ENCODE measurements at places on chromosomes 16 and 17. TPM values are rescaled to one million over a fixed set of nuclear protein-coding genes. Genes with fewer than 3 reads are reported as not detected.

The RAB37 gene
- not detected for total RNA-seq

The VPS35 gene
- 94.9 TPM for total RNA-seq

The SNRNP25 gene
- 60.8 TPM for total RNA-seq

The SPN gene
- 0.17 TPM for total RNA-seq

The KIF18B gene
- 48.2 TPM for total RNA-seq

The SLFN11 gene
- total RNA-seq, result 0.53 TPM

The IRX5 gene
- total RNA-seq, result not detected

The KRT15 gene
- 41.9 TPM for total RNA-seq

The DPEP2 gene
- not detected for total RNA-seq

The MT1G gene
- total RNA-seq, result not detected

The MT1F gene
- total RNA-seq, result 10.3 TPM

The SNX20 gene
- not detected for total RNA-seq

The SLC16A3 gene
- 198 TPM for total RNA-seq

The RASL10B gene
- 0.11 TPM for total RNA-seq

The TVP23A gene
- not detected for total RNA-seq

The RAB26 gene
- 29.5 TPM for total RNA-seq

The MYH2 gene
- total RNA-seq, result not detected

The KRTAP1-1 gene
- total RNA-seq, result not detected

The BRIP1 gene
- total RNA-seq, result 16.0 TPM

The KRT39 gene
- total RNA-seq, result not detected

The WSB1 gene
- 66.2 TPM for total RNA-seq

The RNF112 gene
- total RNA-seq, result 2.3 TPM

The CCL8 gene
- not detected for total RNA-seq

The TP53TG3B gene
- not detected for total RNA-seq

The CA5A gene
- 0.26 TPM for total RNA-seq

The TMEM88 gene
- total RNA-seq, result 3.4 TPM

The ZKSCAN2 gene
- 4.5 TPM for total RNA-seq

The RGS11 gene
- total RNA-seq, result not detected

Measured in PC-9 (cell line).